Hematopoietic multipotent progenitor cell treated with erythropoietin and hydrocortisone succinate and interleukin-3 and kit ligand, for 17 days (in vitro differentiated cells): ENCODE measurements at places on chromosomes 6 and 20.
A peak's percentile ranks its signal among the peaks of the same experiment; 100 is the strongest.

- no peak for DNase-seq
Observed at GRCh38 chr6:13027207-13027606, 301.1 kb downstream of the TBC1D7 start.

DNA sequence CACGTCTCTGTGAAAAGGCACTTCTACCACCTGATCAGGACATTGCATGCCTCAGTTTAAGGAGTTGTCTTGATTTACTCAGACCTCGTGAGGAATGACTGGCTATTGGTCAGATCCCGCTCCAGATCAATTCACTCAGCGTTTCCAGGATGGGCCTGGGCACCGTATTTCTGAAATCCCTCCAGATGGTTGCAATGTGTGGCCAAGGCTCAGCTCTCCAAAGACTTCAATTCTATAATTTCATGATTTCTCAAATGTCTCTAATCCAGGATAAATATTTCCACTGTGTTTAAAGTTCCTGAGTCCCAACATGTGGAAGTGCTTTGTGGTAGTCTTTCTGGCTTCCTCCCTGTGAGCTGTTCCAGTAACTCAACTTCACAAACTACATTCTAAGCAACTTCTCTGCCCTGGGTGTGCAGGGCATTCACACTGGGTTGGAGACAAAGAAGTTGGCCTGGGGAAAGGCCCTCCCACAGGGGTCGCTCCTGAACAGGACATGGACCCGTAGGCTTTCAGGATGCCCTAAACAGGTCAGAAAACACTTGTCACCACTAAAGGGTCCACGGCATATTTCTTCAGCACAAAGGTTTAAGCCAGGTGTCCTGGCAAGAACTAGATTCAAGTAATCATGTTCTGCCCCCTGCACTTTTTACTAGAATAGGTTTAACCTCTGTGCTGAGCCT is 212.1 kb downstream of the WDR27 start:
- DNase-seq: no peak

DNA sequence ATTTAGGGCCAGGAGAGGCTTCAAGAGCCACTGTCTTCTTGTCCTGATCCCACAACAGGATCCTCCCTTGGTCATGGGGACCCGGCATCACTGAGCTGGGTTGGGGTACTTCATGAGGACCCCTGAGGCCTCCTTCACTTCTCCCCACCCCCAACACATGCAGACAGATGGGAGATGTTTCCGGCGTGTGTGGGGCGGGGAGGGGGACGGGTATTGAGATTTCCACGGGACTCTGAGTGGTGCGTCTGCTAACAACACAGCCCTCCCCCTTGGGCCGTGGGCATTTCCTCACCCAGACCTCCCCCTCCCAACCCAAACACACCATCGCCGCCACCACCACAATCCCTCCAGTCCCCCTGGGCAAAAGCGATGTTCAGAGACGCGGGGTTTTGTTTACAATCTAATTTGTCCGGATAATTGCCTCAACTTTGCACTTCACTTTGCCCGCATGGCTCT is 906 bp upstream of the FOXP4 start:
- no peak for DNase-seq

- no peak for DNase-seq
Observed at GRCh38 chr6:151514000-151514730, 20.3 kb downstream of the CCDC170 start.

- no peak for DNase-seq
Observed at GRCh38 chr6:64580346-64580745, 944.7 kb downstream of the PHF3 start.

DNA sequence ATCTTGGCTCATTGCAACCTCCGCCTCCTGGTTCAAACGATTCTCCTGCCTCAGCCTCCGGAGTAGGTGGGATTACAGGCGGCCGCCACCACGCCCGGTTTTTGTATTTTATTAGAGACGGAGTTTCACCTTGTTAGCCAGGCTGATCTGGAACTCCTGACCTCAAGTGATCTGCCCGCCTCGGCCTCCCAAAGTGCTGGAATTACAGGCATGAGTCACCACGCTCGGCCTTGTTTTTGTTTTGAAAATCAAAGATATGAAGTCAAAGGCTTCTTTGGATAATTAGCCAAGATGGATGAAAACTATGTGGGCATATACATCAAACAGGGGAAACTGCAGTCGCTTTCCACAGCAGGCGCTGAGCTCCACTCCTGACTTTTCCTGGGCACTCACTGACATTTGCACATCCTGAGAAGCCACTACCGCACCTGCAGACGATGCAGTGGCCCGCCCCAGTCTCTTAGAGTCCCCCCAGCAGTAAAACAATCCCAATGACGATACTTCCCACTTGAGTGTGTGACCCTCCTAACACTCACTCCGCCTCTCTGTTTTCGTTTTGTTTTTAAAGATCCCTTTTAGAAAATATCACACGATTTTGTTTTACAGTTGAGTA is 44.1 kb downstream of the GJA1 start:
- no peak for DNase-seq

- no peak for DNase-seq
Observed at GRCh38 chr6:27531772-27532459, 59.0 kb upstream of the ZNF184 start.

GRCh38 chr6:100078509-100078908 is 84.5 kb upstream of the MCHR2 start:
- no peak for DNase-seq

DNA sequence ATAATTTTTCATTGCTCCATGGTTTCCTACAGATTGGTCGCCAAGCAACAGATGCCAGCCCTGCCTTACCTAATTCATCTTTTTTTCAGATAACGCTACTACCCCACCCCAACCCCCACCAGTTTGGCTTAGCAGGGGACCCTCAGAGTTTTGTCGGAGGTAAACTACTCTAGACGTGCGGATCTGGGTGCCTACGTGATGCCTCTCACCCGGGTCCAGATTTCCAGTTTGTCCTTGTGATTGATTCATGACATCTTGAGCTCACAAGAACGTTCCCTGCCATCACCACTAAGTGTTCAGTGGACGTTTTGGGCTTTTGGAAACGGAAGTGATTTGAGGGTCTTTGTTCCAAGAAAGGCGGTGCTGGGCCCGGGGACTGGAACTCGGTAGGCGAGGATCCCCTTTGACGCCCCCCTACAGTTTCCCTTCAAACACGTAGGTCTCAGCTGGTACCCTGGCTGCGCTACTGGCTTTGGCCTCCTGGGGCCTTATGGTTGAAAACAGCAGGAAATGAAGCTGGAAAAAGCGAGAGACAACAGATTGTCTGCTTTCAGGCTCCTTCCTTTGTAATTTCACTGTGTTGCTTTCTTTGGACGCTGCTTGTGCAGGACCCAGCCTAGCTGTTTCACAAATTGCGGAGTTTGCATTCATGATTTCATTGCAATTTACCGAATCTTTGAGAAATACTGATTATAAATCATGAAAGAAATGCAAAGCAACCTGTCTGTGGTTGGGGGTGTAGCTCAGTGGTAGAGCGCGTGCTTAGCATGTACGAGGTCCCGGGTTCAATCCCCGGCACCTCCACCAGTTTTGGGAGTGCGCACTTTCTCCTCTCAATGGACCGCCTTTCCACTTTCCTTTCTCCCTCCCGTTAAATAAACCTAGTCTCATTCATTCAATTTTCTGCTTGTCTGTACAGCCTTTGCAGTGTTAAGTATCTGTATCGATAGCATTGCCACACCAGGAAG is 81.0 kb downstream of the GPX5 start:
- no peak for DNase-seq

GRCh38 chr20:36784900-36785299 is 11.3 kb upstream of the DSN1 start:
- no peak for DNase-seq

GRCh38 chr20:58042591-58042990 is 185.9 kb downstream of the ANKRD60 start:
- no peak for DNase-seq

GRCh38 chr6:138680085-138680484 is 93.5 kb upstream of the CCDC28A start:
- no peak for DNase-seq

DNA sequence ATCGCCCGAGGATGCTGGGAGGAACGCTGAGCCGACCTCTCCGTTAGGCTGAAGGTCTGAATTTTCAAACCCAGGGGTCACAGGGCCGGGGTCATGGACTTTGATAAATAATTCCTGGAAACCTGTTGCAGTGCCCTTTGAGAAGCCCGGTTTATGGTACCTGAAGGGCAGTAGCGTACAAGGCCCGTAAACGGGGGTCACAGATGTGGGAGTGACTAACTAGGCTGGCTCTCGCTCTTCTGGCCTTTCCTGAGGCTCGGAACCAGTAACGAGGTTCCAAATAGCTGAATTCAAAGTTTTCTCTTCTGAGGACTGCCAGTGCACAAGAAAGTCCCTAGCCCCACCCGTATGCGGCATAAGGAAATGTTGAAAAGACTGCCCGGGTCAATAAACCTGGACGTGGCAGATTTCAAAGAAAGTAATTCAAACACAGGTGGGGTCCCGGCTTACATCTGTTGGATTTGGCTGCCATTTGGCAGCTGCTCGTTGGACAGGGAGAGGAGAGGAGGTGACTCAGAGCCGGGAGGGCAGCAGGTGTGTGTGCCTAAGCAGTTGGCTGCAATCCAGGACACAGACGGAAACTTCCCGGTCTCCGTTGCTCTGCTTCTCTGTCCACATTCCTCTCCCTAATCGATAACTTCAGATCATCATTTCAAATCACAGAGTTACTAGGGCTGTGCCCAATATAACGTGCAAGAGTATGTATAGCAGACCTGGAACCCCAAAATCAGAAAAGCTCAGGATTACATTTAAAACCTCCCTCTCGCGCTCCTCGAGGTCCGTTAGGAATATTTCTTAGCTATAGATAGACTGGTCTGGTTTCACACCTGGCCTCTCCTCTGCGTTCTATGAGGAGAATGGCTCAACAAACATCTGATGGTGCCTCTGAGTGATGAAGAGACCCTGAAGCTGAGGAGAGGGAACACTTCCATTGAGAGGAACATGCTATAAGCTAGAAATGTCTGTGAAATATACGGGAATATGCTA is 765 bp upstream of the GMDS start:
- DNase-seq: peak; percentile 73

DNA sequence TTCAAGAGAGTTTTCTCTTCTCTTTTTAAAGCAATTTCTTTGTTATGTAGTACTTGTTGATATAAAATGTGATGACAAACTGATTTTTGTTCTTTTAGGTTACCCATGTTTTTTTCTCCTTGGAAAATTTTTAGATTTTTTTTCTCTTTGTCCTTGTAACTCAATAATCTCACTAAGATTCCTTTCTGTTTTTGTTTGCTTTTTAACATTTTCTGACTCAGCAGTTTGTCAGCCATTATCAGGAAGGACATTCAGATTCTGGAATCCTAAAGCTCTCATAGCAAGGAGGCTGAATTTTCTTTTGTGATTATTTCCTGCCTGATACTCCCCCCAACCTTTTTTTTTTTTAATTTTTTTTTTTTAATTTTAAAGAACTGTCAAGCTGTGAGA is 75.2 kb upstream of the CITED2 start:
- peak; percentile 57 for DNase-seq

DNA sequence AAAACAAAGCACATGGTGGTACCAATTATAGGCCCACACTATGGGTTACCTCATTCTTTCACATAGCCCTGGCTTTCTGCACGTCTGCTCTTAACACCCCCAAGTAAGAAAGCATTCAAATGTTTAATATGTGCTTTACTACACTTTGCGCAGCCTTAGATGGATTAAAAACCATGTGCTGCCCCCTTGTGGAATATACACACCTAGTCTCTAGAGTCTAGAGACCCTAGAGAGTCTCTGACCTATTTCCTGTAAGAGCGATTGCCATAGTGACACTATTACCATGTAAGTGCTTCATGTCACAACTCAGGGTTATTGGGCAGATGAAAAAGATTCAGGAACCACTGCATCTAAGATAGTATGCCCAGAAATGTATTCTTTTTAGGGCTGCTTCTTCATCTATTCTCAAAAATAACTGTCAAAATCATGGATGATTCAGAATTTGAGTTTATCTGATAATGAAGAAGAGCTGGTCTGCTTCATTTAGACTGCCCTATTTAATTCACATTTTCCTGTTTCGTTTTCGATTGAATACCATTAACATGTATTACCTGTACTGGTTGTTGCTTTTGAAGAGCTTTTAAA is 186.3 kb downstream of the ADGB start:
- peak; percentile 7 for DNase-seq

GRCh38 chr6:142950291-142950690 is 5.3 kb upstream of the HIVEP2 start:
- DNase-seq: no peak

DNA sequence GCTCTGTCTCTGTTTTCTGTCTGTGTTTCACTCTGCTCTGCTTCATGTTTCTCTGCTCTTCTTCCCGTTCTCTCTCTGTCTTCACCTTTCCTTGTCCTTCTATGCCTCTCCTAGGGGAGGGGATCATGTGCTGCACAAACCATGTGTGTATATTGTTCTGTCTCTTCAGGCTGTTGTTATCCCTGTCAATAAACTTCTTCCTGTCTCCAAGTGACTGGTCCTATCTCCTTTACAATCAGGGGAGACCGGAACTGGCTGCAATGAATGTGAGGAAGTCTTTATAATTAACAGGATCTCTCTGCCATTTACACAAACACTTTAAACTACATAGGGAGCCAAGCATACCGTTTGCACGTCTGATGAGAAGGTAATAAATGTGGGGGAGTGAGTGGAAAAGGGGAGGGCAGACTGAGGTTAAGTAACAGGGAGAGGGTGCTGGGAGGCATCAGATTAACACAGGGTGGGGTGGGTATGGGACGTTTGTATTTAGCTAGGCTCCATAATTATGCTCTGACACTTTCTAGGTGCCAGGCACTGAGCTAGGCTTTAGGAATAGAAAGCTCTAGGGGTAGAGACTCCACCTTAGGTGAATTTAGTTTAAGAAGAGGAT is 626.1 kb downstream of the DHX35 start:
- no peak for DNase-seq

DNA sequence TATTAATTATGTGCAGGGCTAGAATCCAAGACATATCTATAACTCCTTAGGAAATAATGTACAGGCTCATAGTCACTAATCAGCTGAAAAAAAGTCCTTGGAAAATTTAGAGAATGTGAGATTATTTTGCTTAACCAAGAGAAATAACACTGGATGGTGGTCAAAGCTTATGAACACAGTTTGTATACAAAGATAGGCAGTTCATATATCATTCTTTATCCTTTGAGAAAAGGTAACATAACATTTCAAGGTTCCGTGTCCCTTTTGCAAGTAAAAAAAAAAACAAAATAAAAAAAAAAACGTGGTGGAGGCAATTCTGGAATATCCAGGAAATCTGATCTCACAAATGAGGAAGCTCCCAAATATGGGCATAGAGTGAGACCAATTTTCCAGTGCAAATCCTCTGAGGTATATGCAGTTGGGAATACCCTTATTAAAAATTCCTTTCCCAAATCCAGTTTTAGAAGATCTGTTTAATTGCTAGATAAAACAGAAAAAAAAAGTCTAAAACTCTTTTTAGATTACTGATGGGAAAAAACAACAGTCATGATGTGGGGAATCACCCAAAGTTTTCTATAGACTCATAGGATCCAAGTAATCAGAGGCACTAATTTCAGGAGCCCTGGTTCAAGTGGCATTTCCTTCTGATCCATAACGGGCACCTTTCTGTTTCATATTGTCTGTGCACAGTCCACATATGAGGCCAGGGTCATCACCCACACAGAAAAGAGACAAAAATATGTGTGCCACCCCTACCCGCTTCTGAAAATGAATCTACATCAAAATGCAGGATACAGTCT is 17.7 kb upstream of the TNFAIP3 start:
- DNase-seq: no peak
